T-helper 22 cell (primary cell): ENCODE measurements at places on chromosomes 5 and 9.

- no peak for DNase-seq
These were observed 31.9 kb downstream of the SH3TC2 start for GRCh38 chr5:149030838-149031397.

DNA sequence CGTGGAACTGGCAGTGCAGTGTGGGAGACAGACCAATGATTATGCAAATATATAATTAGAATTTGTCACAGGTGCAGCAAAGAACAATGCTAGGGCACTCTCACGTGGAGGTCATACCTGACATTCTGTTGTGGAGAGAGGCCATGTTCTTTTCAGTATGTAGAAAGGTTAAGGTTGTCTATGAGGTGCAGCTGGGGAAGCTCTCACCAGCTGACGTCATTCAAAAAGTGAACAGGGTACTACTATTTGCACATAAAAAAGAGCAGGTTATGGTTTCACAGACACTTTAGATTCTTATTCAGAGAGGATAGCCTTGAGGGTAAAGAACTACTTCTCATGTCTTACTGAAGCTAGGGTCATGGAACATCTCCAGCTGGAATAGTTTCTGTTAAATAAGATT is 19.1 kb downstream of the SH3GL2 start:
- DNase-seq = no peak

GRCh38 chr5:73231246-73231778 is 58.3 kb downstream of the TMEM174 start:
- no peak for DNase-seq

DNA sequence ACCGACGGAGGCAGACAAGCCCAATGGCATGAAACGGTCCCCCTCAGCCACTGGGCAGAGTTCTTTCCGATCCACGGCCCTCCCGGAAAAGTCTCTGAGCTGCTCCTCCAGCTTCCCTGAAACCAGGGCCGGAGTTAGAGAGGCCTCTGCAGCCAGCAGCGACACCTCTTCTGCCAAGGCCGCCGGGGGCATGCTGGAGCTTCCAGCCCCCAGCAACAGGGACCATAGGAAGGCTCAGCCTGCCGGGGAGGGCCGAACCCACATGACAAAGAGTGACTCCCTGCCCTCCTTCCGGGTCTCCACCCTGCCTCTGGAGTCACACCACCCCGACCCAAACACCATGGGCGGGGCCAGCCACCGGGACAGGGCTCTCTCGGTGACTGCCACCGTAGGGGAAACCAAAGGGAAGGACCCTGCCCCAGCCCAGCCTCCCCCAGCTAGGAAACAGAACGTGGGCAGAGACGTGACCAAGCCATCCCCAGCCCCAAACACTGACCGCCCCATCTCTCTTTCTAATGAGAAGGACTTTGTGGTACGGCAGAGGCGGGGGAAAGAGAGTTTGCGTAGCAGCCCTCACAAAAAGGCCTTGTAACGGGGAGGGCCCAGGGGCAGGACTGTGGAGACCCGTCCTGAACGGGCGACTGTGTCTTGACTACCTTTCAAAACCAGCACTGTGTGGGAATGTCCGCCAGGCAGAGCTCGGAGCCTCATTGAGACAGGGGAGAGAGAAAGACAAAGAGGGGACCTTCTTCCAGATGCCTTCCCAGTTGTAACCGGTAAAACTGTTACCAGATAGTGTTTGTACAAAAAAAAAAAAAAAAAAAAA is 29.9 kb downstream of the CD180 start:
- DNase-seq = peak; percentile 62

DNA sequence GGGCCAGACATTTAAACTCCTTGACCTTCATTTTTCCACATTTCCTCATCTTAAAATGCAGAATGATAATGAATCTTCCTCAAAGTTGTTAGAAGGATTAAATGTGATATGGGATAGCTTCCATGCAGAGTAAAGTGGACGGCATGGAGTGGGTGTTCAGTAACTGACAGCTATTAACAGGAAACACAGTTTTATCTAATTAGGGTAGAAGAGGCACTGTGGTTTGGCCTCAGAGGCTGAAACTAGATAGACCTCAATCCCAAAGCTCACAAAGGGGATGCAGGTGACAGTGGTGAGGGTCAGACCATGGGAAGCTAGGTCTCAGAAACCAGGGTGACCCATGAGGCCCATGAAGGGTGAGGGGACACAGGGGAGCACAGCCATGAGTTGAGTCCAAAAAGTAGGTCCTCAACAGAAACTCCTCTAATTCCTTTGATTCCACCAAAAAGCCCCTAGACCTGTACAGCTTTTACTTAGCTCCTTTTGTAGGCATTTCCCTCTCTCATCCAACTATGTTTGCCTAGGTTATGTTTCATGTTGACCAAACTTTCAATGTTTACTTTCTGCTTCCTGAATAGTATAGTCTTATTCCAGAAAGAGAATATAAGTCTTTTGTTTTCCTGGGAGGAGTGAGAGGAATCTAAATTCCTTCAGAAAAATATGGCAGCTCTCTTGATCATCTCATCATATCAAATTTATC is 27.9 kb upstream of the GLDC start:
- no peak for DNase-seq

GRCh38 chr5:15290953-15291352 is 209.0 kb upstream of the FBXL7 start:
- no peak for DNase-seq
